ENCODE measurements at places on chromosomes 16 and 17.

DNA sequence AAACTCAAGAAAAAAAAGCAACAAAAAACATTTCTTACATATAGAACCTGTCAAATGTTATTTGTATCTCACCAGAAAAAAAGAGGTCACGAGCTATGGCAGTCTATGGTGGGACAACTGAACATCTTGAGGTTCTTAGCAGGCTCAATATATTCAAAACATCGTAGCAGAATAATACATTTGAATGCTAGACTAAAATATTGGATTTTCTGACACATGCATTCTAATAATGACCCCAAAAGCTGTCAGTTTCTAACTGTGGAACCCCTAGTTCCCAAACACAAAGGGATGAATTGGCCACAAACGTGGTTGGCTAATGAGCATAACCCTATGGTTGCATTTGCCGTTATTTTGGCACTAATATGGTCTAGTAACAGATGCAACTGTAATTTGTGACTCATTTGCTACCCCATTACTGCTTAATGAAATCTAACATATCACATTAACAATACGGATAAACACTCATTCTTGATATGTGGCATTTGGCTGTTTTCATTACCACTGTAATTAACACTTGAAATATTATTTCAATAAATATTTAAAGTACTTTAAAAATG, 81.2 kb downstream of the TOX3 start:
- no peak for DNase-seq

GRCh38 chr17:76382803-76383545, 1.4 kb upstream of the SPHK1 start:
- DNase-seq = no peak

- no peak for DNase-seq
Measured at GRCh38 chr17:79379700-79380445, 231.0 kb downstream of the RBFOX3 start.

GRCh38 chr16:22317001-22317530, 19.9 kb downstream of the POLR3E start:
- DNase-seq = no peak

DNA sequence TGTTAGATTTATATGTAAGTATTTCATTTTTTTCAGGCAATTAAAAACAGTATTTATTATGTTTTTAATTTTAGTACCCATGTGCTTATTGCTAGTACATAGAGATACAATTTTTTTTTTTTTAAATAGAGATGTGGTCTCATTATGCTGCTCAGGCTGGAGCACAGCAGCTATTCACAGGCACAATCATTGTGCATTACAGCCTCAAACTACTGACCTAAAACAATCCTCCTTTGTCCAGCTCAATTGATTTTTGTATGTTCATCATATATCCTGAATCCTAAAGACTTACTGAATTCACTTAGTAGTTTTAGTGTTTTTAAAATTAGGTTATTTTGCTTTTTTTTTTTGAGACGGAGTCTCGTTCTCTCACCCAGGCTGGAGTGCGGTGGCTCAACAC, 26.3 kb downstream of the SPECC1 start:
- DNase-seq = no peak

GRCh38 chr17:8080799-8081219, 6.7 kb downstream of the ALOX12B start:
- DNase-seq = no peak

GRCh38 chr16:10601444-10602408, 21.3 kb upstream of the EMP2 start:
- DNase-seq = no peak

Data from NCI-H1436 treated with DMSO at 0.1 percent for 48 hours (cell line).